ENCODE measurements at places on chromosomes 16 and 17.

DNA sequence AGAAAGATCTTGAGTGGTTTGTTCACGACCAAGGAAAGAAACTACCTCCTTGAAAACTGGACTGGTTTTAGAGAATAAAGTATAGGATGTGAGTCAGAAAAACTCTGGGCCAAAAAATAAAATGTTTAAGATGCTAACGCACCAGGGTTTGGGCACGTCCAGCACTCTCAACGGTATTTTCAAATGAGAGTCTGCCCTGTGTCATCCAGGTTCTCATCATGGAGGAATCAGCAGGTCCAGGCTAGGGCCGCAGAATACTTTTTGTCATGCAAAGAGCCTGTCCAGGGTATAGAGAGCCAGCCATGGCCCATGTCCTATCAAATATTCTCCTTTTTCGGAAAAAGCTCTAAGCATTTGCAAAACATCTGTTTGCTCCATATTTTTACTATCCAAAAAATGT lies 2.4 kb downstream of the NXN start:
- DNase-seq, result no peak

DNA sequence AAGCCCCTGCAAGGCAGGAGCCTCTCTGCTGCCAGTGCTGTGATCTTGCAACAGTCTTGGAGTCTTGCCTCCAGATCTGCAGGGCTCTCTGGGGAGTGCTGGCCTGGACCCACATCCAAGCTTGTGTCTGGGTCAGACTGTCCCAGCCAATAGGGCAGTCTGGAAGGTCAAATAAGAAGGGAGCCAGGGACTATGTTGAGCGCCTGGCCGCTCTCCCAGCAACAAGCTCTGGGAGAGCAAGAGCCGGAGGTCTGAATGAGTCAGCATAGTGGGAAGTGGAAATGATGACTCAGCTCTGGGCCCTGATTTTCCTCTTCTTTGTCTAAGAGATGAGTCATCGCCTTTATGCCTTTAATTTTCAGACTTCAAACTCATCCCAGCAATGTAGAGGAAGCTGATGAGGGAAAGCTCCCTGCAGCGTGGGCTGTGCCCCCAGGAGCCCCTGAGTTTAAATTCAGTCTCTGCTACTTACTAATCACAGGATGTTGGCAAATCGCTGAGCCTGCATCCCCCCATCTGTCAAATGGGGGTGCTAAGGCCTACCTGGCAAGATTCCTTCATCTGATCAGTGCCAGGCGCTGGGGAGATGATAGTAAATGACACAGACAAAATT lies 43.6 kb upstream of the HAPSTR1 start:
- peak; percentile 15 for DNase-seq

- no peak for DNase-seq
Observed at GRCh38 chr17:7326186-7326585, 2.9 kb downstream of the NEURL4 start.

GRCh38 chr16:1642148-1642547 lies 30.0 kb downstream of the CRAMP1 start:
- DNase-seq, result no peak

DNA sequence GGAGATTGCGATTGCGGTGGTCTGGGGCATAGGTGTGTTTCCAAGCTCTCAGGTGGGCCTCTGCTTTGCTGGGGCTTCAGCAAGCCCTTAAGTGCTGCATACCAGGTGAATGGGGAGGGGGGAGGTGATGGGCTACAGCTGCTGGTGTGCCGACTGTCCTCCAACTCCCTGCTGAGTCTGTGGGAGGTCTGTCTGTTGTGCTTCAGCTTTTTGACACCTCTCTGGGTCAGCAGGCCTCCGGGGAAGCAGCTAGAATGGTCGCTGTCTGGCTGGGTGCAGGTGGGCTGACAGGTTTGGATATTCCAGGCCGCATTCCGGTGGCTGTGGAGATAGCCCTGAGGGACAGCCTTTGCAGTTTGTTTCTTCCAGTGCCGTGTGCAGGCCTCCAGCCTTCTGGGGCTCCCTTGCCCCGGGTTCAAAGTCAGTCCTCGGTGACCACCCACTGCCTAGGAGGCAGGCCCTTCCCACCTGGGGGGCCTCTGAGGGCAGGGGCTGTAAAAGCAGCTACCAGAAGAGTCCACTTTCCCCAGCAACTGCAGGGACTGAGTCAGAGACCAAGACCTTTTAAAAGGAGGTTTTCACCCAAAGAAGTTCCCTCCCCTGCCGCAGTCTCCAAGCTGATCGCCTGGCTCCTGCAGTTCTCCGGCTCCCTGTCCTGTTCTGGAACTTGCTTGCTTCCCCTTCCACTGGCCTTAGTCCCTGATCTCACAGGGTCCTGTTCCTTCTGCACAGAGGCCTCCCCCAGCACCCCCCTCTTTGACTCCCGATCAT lies 2.0 kb upstream of the TTYH2 start:
- no peak for DNase-seq

DNA sequence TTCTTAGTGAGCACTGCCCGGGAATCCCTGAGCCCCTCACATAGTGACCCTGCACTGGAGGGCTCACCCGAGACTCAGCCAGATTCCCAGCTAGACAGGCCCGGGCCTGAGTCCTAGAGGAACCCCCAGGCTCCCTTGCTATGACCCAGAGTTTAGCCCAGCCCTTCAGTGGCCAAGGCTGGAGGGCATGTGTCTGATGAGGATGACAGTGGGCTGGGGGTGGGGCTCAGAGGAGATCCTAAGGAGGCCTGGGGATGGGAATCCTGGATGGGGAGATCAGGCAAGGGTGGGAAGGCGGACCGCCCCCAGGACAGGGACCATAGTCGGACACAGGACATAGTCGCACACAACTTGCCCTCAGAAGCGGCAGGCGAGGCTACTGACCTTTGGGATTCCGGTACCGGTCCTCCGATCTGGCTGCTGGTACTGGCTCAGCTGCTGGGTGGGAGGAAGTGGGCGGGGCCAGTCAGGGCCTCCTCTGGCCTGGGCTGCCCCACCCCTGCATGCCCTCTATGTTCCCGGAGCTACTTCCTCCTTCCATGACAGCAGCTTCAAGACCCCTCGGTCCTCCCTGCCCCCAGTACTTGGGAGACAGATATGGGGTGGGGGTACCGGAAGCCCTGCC lies 1.1 kb downstream of the CD79B start:
- peak; percentile 54 for DNase-seq

- peak; percentile 64 for DNase-seq
Observed at GRCh38 chr16:87635541-87636049, 33.3 kb downstream of the JPH3 start.

DNA sequence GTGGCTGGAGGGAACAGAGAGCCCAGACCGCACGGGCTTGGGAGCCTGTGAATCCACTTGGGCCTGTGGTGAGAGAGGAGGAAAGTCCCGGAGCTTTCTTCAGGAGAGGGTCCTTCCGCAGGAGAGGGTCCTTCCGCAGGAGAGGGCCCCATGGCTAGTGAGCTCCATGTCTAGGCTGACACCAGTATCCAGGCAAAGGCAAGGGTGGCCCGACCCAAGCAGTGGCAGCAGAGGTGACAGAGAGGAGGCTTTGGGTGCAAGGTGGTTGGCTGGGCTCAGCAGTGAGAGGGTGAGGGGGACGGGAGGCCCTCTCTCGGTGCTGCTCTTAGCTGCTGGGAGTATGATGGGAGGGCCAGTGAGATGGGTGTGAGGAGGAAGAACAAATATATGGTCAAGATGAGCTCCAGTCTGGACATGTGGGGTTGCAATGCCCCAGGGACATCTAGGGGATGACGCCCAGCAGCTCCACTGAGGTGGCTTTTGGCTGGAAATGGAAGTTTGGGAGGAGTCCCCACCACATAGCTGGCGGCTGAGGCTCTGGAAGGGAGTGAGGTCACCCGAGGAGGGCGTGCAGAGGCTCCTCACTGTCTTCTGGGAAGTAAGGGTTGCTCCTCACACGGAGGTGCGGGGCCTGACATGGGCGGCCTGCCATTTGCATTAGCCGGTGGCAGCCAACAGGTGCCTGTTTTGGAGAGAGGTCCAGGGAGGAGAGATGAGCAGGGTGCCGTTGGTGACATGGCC lies 2.3 kb upstream of the HSD3B7 start:
- no peak for DNase-seq

- DNase-seq, result no peak
Observed at GRCh38 chr16:10497132-10498101, 83.0 kb downstream of the EMP2 start.

DNA sequence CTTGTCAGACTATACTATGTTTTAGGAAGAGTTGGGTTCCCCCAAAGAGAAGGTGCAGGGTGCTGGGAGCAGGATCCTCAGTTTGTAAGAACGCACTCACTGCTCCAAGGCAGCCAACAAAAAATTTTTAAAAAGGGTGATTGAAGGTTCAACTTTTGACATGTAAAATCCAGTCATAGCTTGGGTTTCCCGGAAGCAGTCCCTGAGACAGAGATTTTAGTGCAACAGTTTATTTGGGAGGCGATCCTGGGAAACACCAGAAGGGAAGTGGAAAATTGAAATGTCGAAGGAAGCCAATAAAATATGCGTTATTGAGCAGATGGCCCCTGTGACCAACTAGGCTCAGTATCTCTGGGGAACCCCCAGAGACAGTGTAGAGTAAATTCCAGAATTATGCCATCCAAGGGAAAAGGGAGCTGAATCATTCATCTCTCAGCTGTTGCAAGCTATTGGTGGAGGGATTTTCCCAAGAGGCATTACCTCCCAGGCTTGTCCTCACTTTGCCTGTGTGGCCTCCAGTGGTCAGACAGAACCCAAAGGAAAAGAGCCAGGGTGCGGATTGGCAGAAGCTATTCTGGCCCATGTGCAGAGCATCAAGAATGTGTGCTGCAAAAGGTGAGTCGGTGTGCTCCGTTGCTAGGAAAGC lies 72.9 kb downstream of the HS3ST3B1 start:
- no peak for DNase-seq

GRCh38 chr16:12617401-12617819 lies 186.3 kb downstream of the CPPED1 start:
- no peak for DNase-seq

DNA sequence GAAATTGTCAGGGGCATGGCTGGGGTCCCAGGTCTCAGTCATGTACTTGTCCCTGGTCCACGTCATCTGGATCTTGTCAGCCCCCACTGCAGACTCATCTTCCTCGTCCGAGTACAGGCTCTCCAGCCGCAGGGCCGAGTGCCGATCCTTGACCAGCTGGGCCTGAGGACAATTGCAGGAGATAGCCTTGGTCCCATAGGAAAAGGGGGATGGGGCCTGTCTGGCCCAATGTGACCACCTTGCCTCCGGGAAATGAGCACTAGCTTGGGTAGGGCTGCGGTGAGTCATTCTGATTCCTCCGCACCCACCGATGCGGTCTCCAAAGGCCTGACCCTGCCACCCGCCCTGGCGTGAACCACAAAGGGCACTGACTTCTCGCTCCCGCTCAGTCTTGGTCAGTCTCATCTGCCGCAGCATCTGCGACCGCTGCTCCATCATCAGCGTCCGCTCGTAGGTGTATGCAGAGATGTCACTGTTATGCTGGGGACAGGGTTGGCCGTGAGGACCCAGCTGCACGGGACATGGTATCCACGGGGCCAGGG lies 1.5 kb upstream of the LCAT start:
- DNase-seq, result no peak

DNA sequence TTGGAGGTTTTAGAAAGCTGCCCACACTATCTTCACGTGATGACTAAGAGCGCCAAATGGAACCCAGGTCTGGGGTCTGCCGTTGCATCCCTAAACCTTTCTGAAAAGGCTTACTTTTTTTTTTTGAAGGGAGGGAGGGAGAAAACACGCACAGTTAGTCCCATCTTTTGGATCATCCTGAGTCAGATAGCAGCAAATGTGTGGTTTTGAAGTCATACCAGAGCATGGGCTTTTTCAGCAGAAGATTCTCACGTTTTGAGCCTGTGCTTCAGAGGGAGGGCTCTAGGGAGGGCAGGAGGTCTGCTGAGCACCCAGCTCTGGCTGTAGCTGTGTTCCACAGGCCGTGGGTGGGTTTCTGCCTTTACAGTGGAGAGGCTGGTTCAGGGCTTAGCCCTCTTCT lies 194.7 kb downstream of the SNX29 start:
- no peak for DNase-seq

- no peak for DNase-seq
Observed at GRCh38 chr17:27573548-27573947, 57.4 kb upstream of the LGALS9 start.

GRCh38 chr17:39794249-39794970 lies 56.7 kb downstream of the GRB7 start:
- peak; percentile 32 for DNase-seq

GRCh38 chr16:1461146-1461545 lies 13.7 kb downstream of the CLCN7 start:
- DNase-seq, result no peak

- no peak for DNase-seq
Observed at GRCh38 chr17:66981983-66982508, 17.5 kb downstream of the CACNG4 start.
